Neural progenitor cell (in vitro differentiated cells): ENCODE measurements at places on chromosomes 7 and 10.

- DNase-seq = no peak
Observed at GRCh38 chr7:826230-826917, 5.9 kb upstream of the SUN1 start.

GRCh38 chr10:121088524-121088923 is 237.4 kb downstream of the WDR11 start:
- peak; percentile 65 for DNase-seq

- DNase-seq = peak; percentile 82
Observed at GRCh38 chr7:29556405-29557195, 7.0 kb upstream of the PRR15 start.

DNA sequence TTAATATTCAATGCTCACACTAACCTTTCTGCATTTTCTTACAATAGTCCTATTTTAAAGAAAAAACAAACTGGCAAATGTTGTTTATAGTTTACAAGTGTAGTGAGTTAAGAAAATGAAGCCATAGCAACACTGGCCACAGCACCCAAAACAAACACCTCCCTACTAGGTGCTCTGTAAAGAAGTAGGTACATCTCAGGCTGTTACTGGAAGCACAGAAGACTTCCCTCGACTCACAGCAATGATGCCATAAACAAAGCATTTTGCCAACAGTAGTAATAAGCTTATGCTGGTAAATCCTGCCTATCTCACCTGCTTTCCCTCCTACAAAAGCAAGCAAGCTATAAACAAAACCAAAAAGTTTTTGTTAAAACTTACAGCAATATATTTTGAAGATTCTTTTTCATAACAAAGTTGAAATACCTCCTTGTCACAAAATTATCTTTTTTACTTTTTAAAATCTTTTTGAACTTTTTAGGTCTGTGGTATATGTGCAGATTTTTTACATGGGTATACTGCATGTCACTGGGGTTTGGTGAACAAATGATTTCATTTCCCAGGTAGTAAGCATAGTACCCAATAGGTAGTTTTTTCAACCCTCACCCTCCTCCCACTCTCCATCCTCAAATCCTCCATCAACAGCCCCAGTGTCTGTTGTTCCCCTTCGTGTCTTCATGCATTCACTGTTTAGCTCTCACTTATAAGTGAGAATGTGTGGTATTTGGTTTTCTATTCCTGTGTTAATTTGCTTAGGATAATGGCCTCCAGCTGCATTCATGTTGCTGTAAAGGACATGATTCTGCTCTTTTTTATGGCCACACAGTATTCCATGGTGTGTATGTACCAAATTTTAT is 28.4 kb downstream of the COA1 start:
- no peak for DNase-seq

- DNase-seq = no peak
Observed at GRCh38 chr10:70575486-70575873, 27.1 kb downstream of the PRF1 start.

- DNase-seq = no peak
Observed at GRCh38 chr7:23713285-23714149, 3.5 kb downstream of the STK31 start.

DNA sequence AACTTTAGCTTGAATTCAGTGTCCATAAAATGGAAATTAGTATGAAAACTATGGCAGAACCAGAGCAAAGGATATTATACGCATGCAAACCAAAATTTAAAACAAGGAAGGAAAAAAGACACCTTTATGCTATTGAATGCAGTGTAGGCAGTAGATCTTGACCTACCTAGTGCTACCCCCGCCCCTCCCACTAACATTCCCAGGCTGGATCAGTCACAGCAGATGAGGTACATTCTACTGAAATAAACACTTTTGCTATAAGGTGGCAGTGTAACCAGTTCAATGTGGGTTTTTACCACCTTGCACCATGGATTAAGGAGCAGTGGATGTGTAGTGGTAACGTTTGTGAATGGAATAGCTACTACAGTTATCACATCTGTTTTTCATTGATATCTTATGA is 27.9 kb downstream of the SRI start:
- DNase-seq = no peak

DNA sequence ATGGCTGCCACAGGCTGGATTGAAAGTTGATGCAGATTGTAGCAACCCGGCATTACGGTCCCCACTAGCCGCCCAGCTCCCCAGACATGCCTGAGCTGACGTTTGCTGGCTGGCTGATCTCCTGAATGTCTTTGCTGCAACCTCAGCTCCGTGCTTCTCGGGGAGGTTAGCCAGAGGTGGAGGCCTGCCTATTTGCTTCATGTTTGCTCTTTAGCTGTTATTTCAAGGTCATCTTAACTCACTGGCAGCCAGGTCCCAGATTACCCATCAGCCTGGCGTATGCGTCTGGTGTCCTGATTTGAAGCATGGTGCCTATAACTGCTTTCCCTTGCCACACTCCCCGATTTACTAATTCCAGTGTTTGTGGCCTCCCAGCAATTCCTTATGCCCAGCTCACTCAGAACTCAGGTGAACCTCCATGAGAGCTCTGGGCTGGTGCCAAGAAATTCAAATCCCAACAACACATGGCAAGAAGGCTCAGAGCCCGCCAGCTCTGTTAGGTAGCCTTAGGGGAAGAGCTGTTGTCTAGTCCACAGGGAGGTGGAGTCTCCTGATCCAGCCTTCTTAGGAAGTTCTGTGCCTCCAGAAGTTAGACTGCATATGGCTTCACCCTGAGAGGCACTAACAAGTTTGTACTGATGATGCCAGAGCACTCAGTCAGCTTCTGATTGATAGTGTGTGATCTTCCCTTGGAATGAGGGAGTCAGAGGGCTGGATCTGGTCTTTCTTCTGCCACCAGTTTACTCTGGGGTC is 69.7 kb upstream of the EXOC4 start:
- DNase-seq = no peak

DNA sequence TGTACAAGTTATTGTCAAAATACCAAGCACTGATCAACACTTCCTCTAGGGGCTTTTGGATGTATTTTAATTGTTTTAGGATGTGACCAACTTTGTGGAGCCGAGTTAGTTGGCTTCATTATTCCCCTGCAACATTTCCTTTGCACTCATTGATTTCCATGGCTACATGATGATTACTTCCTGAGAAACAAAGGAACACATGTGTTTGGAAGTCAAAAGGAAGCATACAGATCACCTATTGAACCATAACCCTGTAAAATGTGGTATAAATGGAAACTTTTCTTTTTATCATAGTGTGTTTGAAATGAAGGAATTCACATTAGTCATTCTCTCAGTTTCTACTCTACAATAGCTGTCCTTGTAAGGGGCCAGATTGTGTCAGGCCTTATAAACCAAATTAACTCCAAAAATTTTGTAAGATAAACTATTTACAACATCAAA is 32.2 kb upstream of the EXOC6 start:
- DNase-seq = no peak

- DNase-seq = no peak
Observed at GRCh38 chr10:30047430-30047829, 12.0 kb downstream of the JCAD start.

DNA sequence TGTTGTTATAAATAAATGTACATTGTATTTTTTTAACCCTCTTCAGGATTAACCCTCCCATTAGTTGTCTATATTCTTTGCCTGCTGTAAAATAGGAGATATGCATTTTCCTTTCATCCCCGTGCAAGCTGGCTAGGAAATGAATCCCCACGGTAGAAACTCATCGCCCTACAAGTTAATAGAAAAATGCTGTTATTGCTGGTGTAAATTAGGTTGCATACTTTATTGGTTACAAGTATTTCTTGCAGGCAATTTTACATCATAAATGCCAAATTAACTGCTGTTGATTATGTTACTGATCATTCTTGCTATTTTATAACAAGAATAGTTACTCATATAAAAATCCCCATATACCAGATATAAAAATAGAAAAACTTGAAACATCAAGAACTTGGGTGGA is 454.2 kb upstream of the KLF6 start:
- DNase-seq = no peak

DNA sequence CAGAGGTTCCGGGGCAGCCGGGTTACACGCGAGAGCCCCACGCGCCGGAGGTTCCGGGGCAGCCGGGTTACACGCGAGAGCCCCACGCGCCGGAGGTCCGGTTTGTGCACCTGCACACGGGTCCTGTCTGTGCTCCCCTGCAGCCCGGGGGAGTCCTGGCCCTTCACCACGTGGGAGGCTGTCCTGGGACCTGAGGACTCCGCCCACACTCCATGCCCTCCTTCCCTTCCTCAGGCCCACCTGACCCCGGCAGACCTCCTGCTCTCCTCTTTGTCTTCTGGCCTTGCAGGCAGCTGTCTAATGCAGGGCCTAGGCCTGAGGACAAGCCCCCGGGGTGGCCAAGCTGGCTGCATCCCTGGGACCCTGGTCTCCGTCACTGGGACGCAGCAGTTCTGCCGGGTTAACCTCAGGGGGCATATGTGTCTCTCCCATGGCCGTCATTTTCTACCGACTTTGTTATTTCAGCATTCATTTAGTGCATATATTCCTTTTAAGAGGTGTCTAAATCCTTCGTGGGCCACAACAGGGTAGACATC is 374.6 kb downstream of the DNAJB6 start:
- DNase-seq = no peak

DNA sequence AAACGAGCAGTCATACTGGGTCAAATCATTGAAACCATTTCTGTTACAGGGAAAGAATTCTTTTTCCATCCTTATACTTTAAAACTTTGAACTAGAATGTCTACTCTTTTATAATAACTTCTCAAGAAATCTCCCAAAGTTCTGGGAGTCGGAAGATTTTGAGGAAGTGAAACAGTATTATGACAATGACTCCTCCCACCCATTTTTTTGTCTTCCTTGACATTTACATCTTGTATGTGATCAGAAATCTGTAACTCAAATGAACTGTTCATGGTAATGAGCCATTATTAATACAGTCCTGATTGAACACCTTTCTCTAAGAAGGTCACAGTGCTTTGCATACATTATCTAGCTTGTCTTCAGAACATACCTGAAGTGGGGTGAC is 227.4 kb downstream of the CELF2 start:
- no peak for DNase-seq

DNA sequence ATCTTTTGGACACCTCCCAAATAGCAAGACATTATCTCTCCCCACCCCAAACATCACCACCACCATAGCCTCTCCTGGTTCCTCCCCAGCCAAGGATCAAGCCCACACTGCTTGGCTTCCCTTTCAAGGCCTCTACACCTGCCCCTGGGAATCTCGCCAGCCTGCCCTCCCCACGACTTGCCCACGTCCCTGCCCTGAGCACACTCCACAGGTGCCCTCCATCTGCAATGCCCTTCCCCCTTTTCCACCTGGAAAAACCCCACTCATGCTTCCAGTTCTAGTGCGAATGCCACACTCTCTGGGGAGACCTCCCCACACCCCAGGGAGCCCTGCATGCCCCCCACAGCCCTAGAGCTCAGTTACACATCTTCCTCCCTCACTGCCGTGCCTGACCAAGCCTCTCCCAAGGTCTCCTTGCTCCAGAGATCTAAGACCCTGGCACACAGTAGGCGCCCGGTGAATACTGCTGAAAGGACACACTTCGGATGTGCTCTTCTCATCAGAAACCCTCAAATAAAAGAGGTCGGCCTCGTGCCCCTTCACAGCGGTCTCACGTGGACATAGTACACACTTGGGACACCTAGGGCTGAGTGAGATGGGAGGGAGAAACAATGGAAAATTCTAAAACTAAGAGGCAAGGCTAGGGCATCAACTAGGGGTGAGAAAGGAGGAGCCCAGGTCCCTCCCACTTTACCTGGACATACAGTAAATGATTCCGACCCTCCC is 91.4 kb downstream of the DLG5 start:
- DNase-seq = no peak

GRCh38 chr10:125953778-125954385 is 57.5 kb downstream of the FANK1 start:
- DNase-seq = no peak
